Stimulated activated naive CD8-positive, alpha-beta T cell treated with anti-CD3 and anti-CD28 coated beads, Interleukin-15, amount 100 ng/mL, for 72 hours (primary cell): ENCODE measurements at places on chromosomes 6 and 20.

DNA sequence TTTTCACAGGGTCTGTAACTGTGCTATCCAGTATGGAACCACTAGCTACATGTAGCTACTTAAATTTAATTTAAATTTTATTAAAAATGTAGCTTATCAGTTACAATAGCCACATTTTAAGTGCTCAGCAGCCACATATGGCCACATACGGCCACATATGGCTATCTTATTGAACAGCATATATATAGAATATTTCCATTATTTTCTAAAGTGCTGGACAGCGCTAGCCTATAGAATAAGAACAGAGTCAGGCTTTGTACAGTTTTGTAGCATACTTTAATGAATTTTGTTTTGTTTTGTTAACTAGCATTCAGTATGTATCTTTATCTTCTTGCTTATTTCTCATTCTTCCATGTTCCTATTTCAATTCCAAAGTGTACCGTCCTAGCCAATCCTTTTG is 118.4 kb downstream of the JAG1 start:
- no peak for DNase-seq

GRCh38 chr6:1913577-1913976 is 303.9 kb downstream of the FOXC1 start:
- DNase-seq: no peak

DNA sequence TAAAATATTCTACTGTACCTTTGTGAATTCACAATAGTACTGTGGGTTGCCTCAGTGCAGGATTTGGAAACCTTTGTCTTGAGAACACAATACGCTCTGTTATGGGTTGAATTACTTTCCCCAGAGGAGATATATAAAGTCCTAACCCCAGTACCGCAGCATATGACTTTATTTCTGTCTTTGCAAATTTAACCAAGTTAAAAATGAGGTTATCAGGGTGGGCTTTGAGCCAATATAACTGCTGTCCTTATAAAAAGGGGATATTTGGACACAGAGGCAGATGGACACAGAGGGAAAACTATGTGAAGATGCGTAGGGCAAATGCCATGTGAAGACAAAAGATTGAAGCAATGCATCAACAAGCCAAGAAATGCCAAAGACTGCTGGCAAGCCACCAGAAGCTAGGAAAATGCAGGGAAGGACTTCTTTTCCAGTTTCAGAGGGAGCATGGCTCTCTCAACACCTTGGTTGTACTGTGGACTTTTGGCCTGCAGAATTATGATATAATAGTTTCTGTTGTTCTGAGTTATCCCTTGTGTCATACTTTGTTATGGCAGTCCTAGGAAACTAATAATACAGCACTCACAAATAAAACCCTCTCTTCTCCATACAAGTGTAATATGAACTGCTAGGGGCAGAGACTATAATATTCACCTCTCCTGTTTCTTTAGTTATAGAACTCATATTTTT is 292.6 kb upstream of the SPTLC3 start:
- DNase-seq: no peak

DNA sequence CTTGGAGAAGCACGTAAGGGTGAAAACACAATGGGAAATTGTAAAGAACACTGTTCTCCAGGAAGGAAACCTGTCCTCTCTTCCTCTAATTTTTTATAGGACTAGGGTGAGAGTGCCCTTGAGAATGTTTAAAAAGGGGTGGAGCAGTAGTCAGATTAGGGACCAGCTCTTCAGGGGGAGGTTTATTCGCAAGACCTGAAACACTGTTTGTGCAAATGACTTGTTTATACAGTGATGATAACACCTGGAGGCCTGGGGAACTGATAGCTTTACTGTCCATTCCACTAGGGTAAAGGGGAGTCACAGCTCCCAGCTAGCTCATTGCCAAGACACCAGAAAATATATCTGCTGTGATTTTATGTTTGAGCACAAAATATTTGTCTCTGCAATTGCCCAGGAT is 8.1 kb upstream of the FUT9 start:
- no peak for DNase-seq

GRCh38 chr6:141488488-141488887 is 644.2 kb upstream of the GJE1 start:
- no peak for DNase-seq

DNA sequence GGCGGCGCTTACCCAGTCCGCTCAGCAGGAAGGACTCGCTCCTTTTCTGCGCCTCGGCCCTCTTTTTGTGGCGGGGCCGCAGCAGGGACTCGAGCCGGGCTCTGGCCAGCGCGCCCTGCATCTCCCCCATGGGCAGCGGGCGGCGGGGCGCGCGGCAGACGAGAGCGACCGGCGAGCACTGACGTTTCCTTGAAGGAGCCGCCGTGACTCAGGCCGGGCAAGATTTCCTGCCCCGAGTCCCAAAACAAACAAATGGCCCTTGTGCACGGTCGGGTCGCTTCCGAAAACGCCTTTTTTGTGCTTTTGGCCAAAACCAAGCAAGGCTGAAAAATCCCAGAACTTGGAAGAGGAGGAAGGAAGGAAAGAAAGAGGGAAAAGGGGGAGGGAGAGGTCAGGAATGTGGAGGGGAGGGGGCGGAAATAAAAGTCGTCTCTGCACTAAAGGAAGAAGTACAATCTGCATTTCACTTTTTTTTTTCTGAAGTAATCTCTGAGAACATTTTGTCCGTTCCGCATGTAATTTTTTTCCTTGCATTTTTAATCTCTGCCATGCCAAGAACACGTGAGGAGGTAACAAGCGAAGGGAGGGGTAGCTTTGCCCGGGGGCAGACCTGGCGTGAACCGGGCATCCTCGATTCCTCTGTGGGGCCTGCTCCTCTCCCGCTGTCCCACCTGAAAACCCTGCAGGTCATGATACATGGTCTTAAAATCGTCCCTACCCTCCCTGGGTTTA is 123.3 kb upstream of the SLC2A12 start:
- peak; percentile 22 for DNase-seq

DNA sequence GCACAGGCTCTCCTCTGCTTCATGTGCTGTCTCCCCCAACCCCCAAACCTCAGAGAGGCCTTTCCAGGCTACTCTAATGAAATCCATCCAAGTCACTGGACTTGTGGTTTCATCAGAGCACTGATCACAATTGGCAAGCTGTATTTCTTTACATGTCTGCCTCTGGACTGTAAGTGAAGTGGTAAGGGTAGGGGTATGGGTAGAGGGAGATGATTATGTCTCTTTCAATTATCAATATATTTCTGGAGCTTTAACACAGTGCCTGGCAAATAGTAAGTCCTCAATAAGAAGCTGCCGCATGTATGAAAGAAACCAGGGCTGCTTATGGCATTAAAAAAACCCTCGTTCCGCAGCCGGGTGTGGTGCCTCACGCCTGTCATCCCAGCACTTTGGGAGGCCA is 5.4 kb downstream of the TRERF1 start:
- DNase-seq: no peak
